ENCODE measurements at places on chromosomes 13 and 19.

DNA sequence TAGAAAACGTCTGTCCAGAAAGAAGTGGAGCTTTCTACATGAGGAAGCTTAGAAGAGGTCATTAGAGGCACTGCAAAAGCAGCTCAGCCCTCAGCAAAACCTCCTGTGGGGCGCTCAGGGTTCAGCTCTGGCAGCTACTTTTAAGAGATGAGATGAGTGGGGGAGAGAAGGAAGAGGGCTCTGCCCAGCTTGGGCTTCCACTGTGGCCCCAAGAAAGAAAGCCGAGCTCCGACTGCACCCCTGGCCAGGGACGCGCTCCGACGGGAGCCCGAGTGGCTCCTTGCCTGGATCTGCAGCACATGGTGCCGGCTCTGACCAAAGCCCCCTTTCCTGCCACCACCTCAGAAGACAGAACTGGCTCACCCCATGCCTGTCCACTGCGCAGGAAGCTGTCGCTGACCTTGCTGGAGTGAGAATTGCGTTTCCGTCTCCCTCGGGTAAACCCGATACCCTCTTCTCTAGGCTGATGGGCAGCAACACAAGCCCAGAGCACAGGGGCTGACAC, 36.4 kb downstream of the NAXD start:
- DNase-seq, result no peak

- DNase-seq, result peak; percentile 30
These were observed 9.0 kb upstream of the NFIC start for GRCh38 chr19:3357271-3357991.

DNA sequence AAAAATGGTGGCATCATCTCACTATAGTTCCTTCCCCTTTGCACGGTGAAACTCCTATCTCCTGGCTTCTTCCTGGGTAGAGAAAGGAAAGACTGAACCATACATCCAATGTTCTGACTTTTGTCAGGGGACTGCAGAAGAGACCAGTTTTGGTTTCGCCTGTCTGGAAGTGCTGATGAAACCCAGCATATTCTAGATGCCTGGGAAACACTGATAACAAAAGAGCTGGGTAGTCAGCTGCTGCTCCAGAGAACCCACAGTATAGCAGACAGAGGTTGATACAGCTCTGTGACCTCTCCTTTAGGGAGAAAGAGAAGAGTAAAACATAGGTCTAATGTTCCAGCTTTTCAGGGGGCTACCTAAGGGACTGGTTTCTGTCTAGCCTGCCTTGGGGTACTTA, 695.3 kb downstream of the DIAPH3 start:
- DNase-seq, result no peak

GRCh38 chr13:113297370-113298042, 467 bp downstream of the LAMP1 start:
- DNase-seq, result peak; percentile 47

DNA sequence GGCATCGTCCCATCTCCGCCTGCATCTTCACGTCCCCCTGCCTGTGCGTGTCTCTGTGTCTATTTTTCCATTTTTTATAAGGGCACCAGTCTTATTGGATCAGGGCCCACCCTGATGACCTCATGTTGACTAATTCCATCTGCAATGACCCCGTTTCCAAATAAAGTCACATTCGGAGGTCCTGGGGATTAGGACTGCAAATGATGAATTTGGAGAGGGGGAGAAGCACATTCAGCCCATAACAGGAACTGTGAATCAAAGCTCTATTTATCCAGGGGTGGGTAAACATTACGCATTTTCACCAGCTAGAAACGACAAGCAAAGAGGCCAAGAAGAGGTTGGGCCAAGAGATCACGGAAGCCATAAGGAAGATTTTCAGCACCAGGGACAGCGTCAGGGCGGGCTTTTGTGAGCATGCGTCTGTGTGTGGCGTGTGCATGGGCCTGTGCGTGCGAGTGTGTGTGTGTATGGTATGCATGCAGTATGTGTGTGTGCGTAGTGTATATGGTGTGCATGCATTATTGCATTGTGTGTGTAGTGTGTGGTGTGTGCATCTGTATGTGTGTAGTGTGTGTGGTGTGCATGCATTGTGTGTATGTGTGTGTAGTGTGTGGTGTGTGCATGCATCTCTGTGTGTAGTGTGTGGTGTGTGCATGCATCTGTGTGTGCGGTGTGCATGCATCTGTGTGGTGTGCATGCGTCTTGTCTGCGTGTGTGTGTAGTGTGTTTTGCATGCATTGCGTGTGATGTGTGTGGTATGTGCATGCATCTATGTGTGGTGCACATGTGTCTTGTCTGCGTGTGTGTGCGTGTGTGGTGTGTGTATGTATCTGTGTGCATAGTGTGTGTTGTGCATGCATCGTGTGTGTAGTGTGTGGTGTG, 19.6 kb downstream of the CELF5 start:
- peak; percentile 30 for DNase-seq

GRCh38 chr19:39200803-39201115, 3.3 kb downstream of the SYCN start:
- no peak for DNase-seq

- DNase-seq, result no peak
These were observed 16.2 kb downstream of the CCDC97 start for GRCh38 chr19:41325947-41326706.

DNA sequence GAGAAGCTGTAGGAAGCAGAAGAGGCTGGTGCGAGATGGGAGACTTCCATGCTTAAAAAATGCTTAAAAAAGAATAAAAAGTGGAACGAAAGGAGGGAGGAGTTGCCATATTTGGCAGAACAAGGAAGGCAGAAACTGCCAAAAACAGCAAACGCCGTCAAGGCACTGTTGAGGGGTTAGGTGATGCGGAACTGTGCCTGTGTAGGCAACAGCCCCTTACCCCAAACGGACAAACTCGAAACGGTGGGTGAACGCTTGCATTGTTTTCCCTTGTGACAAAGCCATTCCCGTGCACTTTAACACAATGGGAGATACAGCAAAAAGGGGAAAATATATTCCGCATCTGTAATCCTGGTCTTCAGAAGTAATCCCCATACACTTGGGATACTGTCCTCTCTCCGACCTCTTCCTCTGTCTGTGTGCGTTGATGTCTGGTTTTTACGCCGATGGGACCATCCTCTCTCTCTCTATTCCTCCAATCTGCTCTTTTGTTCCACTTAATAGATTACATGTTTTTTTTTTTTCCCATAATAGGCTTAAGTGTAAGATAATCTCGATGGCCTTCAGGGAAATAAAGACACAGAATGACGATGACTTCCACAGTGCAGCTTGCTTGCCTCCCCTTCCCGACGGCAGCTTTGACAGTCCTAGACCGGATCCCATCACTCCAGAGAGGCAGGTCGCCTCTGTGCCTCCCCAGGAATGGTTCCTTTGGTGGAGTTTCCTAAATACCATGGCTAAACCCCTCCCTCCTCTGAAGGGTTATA, 132.7 kb upstream of the RNF113B start:
- no peak for DNase-seq

- no peak for DNase-seq
These were observed 32.8 kb downstream of the IGFL2 start for GRCh38 chr19:46180701-46181387.

Measured in central memory CD8-positive, alpha-beta T cell (primary cell).